Stimulated activated CD4-positive, alpha-beta T cell treated with anti-CD3 and anti-CD28 coated beads, TNF-alpha, amount 100 ng/mL, for 1 hour (primary cell): ENCODE measurements at places on chromosomes 13 and 19.

DNA sequence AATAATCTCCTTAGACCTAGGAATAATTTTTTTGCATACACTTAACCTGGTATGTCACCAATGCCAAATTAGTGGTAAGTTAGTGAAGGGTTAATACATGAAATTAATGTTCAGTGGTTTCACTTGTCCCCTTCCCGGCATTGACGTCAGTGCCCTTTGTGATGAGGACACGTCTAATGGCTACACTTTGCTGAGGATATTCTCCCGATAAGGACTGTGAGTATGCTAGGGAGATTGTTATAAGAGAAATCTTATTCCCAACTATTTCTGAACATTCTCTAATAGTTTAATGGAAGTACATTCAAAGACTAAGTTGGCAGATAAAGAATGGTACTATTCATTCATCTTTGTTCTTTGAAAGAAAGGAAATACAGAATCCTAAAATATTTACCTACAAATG is 102.4 kb downstream of the TNFRSF19 start:
- DNase-seq, result no peak

GRCh38 chr13:28819046-28819730 is 951 bp upstream of the MTUS2 start:
- no peak for DNase-seq

- DNase-seq, result no peak
Measured at GRCh38 chr13:33782631-33783030, 35.3 kb upstream of the RFC3 start.

GRCh38 chr19:1874554-1875185 is 10.6 kb downstream of the ABHD17A start:
- DNase-seq, result no peak

- no peak for DNase-seq
Measured at GRCh38 chr19:18896421-18896841, 473 bp upstream of the CERS1 start.

DNA sequence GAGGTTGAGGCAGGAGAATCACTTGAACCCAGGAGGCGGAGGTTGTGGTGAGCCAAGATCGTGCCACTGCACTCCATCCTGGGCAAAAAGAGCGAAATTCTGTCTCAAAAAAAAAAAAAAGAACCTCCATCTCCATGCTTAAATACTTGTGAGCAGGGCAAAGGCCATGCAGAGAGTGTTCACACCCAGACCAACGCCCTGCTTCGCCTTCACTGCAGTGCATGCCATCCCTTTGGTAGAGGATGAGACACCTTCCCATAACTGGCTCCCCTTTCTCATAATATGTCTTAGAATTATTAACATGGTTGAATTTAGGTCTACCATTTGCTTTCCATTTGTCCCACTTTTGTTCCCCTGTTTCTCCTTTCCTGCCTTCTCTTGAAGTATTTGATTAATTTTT is 15.4 kb downstream of the BBC3 start:
- DNase-seq, result no peak

GRCh38 chr13:79593641-79594275 is 112.8 kb downstream of the NDFIP2 start:
- no peak for DNase-seq

DNA sequence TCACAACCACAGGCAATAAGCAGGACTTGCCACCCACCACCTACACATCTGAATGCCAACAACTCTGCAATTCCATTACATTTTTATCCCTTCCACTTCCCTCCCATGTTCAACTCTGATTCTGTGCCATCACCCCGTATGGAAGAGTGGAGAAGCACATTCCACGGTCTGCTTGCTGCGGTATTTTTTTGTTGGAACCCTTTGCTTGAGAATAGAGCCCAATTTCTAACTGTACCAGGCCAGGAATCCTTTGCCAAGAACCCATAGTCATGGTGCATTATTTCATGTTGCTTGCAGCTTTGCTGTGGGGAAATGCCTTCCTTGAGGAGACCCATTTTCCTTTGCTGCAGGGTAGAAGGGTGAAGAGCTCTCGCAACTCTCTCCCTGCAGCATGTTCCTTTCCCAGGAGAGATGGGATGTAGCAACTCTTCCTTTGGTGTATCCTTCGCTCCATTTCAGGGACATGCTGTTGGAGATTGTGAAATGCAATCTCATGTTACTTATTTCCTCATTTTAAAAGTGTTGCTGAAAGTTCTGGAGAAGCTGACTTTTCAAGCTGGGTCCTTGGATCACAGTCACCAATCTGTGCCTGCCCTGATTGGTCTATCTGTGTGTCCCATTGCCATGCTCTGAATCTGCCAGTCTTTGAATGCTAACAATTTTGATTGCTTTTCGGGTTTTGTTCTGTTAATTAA is 69.8 kb upstream of the STARD13 start:
- no peak for DNase-seq

DNA sequence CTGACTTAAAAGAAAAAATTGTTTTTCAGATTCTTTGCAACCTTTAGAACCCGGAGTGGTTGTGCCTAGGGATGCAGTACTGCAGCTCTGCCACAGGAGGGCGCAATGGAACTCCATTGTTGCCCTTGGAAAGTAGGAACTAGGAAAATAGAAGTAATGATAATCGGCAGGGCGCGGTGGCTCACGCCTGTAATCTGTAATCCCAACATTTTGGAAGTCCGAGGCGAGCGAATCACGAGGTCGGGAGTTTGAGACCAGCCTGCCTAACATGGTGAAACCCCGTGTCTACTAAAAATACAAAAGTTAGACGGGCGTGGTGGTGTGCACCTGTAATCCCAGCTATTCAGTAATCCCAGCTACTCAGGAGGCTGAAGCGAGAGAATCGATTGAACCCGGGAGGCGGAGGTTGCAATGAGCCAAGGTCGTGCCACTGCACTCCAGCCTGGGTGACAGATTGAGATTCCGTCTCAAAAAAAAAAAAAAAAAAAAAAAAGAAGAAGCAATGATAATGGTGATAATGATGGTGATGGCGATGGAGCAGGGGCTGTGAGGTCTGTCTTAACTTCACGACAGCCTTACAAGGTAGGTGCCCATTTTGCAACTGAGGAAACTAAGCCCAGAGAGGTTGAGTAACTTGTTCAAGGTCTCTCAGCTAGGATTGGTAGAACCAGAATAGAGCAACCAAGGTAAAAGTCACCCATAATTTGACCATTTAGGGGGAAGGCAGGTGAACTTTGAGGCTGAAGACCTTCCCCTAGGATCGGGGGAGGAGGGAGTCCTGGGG is 5.5 kb upstream of the ADAMTS10 start:
- peak; percentile 37 for DNase-seq

DNA sequence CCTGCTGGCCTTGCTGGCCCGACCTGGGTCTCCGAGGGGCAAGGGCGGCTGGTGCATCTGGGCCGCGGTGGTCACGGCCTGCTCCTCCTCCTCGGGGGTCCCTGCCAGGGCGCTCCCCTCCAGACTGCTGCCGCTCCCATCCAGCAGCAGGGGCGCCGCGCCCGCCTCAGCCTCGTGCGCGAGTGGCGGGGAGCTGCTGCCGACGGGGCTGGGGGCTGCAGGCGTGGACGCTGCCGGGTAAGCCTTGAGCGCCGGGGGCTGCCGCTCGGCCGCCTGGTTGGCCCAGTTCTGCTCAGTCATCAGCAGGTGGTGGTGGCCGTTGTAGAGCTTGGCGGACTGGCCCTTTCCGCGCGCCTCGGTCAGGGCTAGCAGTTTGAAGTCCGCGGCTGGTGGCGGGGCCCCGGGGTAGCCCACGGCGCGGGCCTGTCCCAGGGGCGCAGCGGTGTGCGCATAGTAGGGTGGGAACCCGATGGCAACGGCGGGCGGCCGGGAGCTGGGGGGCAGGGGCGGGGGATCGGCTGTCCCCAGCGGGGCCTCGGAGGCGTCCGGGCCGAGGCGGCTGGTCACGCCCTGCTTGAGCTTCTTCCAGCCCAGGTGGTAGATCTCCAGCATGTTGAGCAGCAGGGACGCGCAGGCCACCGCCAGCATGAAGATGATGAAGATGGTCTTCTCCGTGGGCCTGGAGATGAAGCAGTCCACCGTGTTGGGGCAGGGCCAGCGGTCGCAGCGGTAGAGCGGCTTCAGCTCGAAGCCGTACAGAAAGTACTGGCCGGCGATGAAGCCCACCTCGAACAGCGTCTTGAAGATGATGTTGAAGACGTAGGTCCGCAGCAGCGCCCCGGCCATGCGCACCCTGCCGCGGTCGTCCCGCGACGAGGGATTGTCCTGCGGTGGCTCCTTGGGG is 18.6 kb downstream of the GJA3 start:
- no peak for DNase-seq

- DNase-seq, result no peak
Measured at GRCh38 chr19:49475995-49476880, 2.2 kb downstream of the FLT3LG start.

GRCh38 chr19:33905937-33906577 is 109.4 kb downstream of the KCTD15 start:
- DNase-seq, result no peak

DNA sequence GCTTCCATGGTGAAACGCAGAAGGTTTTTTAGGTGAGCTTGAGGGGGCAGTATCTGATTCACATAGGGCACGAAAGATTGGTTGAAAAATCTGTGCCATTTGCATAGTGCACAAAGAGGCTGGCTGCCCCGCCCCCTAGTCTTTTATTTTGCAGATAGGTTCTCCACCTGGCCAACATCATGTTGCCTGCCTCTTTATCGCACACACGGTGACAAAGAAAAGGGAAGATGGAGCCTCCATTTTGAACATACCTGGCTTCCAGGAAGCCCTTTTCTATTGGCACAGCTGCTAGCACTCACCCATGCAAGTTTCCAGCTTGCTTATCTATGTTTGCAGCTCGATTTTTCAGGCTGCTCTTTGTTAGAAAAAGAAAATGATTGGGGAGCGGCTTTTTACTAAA is 316.2 kb upstream of the KLHL1 start:
- DNase-seq, result no peak

GRCh38 chr13:98333486-98333885 is 156.4 kb upstream of the RNF113B start:
- DNase-seq, result no peak

DNA sequence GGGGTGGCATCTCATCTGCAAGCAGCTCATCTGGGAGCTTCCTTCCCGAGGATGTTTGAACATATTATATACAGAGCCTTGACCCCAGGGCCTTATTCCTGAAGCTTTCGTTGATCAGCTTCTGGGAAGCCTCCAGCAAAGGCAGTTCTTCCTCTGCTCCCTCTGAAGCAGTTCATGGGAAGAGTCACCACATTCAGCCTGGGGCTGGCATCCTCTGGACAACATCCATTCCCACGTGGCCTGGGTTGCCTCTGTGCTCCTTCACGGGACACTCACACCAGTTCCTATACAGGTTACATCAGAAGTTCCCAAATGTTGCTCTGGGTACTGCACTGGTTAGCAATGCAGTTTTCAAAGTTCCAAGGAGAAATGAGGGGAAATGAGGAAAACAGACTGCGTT is 29.6 kb downstream of the COL4A2 start:
- DNase-seq, result no peak

DNA sequence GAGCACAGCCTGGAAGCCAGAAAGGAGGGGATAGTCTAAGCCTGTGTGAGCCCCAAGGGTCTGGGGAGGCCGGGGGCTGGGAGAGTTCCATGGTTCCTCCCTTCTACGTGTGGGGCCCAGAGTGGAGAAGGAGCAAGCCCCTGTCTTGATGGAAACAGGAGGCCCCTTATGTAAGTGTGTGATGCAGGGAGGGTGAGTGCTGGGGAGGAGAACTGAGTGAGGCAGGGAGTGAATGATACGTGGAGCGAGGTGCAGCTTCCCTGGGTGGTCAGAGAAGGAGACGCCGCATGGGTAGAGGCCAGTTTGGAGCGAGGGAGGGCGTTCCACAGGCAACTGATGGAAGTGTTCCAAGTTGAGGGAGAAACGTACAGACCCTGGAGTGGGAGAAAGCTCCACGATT is 16.0 kb downstream of the MAG start:
- DNase-seq, result no peak

DNA sequence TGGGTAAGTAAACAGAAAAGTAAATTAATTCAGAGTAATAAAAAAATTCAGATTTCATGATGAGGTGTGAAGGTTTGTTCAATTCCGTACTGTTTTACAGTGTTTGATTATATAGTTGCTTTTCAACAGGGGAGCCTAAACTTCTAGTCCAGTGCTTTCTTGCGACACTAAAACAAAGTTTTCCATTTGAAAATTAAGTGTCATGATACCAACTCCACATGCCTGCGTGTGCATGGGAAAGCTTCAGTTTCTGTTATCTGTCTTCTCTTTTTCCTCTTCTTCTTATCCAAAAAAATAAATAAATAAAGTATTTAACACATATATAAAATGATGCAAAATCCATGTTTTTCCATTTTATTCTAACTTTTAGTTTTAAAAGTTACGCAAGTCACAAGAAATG is 165.3 kb downstream of the DACH1 start:
- no peak for DNase-seq

DNA sequence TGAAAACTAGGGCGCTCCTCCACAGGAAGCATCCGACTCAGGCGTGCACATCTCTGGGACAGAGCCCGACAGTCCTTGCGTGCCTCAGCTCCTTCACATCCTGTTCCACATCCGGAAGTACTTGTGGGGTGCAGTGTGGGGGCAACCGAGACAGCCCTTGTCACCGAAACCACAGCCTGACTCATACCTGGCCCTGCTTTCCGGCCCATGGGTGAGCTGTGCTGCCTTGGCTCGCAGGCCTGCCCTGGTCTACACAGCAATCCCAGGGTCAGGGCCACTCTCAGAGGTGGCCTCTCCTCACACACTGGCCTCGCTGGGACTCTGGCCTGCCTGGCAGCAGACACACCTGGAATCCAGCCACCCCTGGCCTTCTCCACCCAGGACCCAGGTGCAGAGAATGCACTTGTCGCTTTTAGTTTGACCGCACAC is 100.4 kb downstream of the STK24 start:
- peak; percentile 75 for DNase-seq

GRCh38 chr19:41872384-41872774 is 4.7 kb upstream of the CD79A start:
- no peak for DNase-seq

DNA sequence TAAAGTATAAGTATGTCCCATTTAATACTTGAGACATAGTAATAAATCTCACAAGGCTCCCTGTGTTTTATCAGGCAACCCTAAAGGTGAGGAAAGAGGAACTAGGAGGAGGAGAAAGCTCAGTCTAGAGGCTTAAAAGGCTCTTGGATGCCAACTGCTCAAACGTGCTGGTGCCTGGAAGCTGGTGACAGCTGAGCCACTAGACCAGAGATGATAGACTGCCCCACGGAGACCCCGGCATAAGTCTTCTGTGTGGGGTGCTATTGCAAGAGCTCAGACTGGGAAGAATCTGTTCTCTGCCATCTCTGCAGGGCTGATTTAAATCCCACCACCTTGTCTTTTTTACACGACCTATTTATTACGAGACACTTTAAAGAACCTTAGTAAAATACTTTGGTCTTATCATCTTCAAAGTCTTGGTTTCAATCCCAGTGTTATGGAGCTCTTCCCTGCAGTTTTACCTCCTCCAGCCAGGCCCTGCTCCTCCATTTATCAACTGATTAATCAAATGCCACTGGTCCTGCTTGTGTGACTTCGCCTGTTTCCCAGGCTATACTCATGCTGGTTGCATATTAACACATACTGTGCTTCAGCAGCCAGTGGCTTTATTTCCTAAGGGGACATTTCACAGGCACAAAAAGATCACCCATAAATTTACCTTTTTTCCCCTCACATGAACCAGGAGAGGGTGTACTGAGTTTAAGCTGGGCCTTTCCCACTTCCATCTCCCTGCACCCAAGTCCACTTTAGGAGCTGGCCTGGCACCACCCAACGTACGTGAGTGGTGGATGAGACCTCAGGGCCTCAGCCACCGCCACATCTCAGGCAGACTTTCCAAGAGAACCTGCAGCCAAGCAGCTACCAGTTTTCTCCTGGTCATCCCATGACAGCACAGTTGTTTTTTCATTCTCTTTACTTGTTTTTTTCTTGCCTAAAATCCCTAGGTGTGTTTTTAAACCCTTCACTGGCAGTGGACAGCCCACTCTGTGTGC is 7.8 kb upstream of the ATP12A start:
- no peak for DNase-seq
